ENCODE measurements at places on chromosomes 5 and 9. TPM values are rescaled to one million over a fixed set of nuclear protein-coding genes. Genes with fewer than 3 reads are reported as not detected.
A peak's percentile ranks its signal among the peaks of the same experiment; 100 is the strongest.

Gene CDX1
- total RNA-seq: 0.43 TPM

GRCh38 chr5:147168578-147169327 lies 66.1 kb upstream of the STK32A start:
- H3K27ac ChIP-seq: no peak overlapping the region
- no peak for DNase-seq
- no peaks in the 10 kb centered on the region for H3K27me3 ChIP-seq
- H3K36me3 ChIP-seq: no peaks in the 10 kb centered on the region

DNA sequence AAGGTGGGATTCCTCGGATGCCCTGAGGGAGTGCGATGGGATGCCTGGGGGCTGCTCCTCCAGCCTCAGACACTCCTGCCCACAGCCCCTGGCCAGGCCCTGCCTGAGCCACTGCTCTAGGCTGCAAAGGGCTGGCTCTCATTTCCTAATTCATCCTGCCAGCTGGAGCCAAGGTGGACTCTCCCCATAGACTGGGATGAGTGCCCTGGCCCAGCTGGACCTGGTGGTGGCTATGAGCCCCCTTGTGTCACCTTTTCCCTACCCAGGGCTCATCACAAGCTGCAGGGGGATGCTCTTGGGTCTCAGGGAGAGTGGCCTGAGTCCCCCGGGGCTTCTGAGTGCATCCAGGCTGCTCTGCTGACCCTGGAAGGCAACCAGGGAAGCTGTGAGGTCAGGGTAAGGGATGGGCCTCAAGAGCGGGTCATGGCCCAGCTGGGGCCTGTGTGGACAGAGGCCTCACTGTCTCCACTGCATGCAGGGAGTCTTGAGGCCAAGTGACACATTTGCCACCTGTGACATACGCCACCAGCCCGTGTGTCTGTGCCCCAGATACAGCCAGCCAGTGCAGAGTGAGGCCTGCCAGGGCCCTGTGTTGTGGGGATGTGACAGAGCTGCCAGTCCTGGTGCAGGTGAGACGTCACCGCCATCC lies 102.7 kb upstream of the IER5L start:
- H3K27ac ChIP-seq: no peak overlapping the region
- no peak for DNase-seq
- no peaks in the 10 kb centered on the region for H3K36me3 ChIP-seq
- no peak overlapping the region for H3K4me3 ChIP-seq

- H3K4me3 ChIP-seq: no peak overlapping the region
- H3K27me3 ChIP-seq: no peaks in the 10 kb centered on the region
- DNase-seq: no peak
- no peak overlapping the region for H3K27ac ChIP-seq
These were observed 14.1 kb downstream of the ERP44 start for GRCh38 chr9:100084734-100085133.

GRCh38 chr5:88092958-88093605 lies 175.6 kb downstream of the TMEM161B start:
- H3K27ac ChIP-seq: no peak overlapping the region
- H3K4me1 ChIP-seq: no peaks in the 10 kb centered on the region
- DNase-seq: no peak

- no peak overlapping the region for H3K4me3 ChIP-seq
- no peaks in the 10 kb centered on the region for H3K27me3 ChIP-seq
- peaks cover 47% of the 10 kb centered on the region for H3K4me1 ChIP-seq
- no peaks in the 10 kb centered on the region for H3K36me3 ChIP-seq
These were observed 20.9 kb downstream of the RFK start for GRCh38 chr9:76373173-76373783.

- H3K4me1 ChIP-seq: no peaks in the 10 kb centered on the region
- H3K4me3 ChIP-seq: no peak overlapping the region
- no peak overlapping the region for H3K27ac ChIP-seq
- DNase-seq: no peak
These were observed 93.2 kb upstream of the RAPGEF1 start for GRCh38 chr9:131833083-131833482.

Gene WNK2
- total RNA-seq: 8.5 TPM

GRCh38 chr5:55994495-55994997 lies at the start of gene IL6ST:
Gene IL6ST, minus strand, starts transcription at chr5:55994963. Its CDS starts 18,685 bp downstream, at chr5:55976278.
- peak; percentile 85 for DNase-seq
- H3K4me1 ChIP-seq: peaks cover 19% of the 10 kb centered on the region
- H3K27me3 ChIP-seq: no peaks in the 10 kb centered on the region
- H3K27ac ChIP-seq: peak within 1 kb of the TSS; percentile 98

Gene PTGR1
- 37.3 TPM for total RNA-seq

Gene DND1
- 1.7 TPM for total RNA-seq

GRCh38 chr5:139183502-139183901 lies 14.7 kb downstream of the SIL1 start:
- no peak overlapping the region for H3K4me3 ChIP-seq
- H3K27ac ChIP-seq: no peak overlapping the region
- H3K4me1 ChIP-seq: peaks cover 38% of the 10 kb centered on the region

DNA sequence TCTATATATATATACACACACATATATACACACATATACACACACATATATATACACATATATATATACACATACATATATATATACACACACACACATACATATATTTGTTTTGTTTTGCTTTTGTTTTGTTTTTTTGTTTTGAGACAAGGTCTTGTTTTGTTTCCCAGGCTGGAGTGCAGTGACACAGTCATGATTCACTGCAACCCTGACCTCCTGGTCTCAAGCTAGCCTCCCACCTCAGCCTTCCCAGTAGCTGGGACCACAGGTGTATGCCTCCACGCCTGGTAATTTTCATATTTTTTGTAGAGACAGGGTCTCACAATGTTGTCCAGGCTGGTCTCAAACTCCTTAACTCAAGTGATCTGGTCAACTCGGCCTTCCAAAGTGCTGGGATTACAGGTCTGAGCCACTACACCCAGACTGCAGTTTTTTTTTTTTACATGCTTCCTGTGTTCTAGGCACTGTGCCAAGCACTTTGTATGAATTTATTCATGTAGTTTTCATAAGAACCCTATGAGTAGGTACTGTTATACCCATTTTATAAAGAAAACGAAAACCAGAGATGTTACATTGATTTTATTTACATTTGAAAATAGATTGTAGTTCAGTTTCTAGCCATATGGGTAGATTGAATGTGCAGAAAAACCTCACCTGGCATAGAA lies 120.7 kb downstream of the PBX3 start:
- H3K27ac ChIP-seq: no peak overlapping the region
- no peaks in the 10 kb centered on the region for H3K36me3 ChIP-seq
- no peaks in the 10 kb centered on the region for H3K27me3 ChIP-seq
- DNase-seq: peak; percentile 45
- H3K4me1 ChIP-seq: no peaks in the 10 kb centered on the region

GRCh38 chr5:119537704-119538103 lies 85.4 kb downstream of the HSD17B4 start:
- H3K4me1 ChIP-seq: no peaks in the 10 kb centered on the region
- no peak overlapping the region for H3K27ac ChIP-seq
- no peak overlapping the region for H3K4me3 ChIP-seq
- peaks cover 12% of the 10 kb centered on the region for H3K36me3 ChIP-seq

- DNase-seq: no peak
- no peaks in the 10 kb centered on the region for H3K4me1 ChIP-seq
- no peaks in the 10 kb centered on the region for H3K36me3 ChIP-seq
- H3K27me3 ChIP-seq: no peaks in the 10 kb centered on the region
- no peak overlapping the region for H3K27ac ChIP-seq
These were observed 14.8 kb upstream of the SLC30A5 start for GRCh38 chr5:69078921-69079540.

Gene FBXL7
- total RNA-seq: 15.5 TPM

Gene PTGDS
- total RNA-seq: 29.5 TPM

Gene PCDHA13
- 0.77 TPM for total RNA-seq

GRCh38 chr9:113387560-113388230 lies 10.9 kb upstream of the HDHD3 start:
- H3K27ac ChIP-seq: no peak overlapping the region
- H3K27me3 ChIP-seq: no peaks in the 10 kb centered on the region
- no peak for DNase-seq
- no peak overlapping the region for H3K4me3 ChIP-seq

Gene NR6A1
- total RNA-seq: 3.4 TPM

DNA sequence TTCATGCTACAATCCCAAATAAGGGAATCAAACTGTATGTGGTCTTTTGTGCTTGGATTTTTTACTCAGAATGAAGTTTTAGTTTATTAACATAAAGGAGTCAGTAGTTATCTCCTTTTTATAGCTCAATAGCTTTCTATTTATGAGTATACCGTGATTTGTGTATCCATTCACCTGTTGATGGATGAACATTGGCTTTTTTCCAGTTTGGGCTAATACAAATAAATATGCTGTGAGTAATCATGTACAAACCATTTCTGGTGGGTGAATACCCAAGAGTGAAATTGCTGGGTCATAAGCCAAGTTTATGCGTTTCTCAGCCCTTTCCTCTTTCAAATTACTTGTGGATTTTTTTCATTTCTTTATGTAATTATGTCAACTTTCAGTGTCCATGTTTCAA lies 395.3 kb downstream of the OSTF1 start:
- DNase-seq: no peak
- no peaks in the 10 kb centered on the region for H3K27me3 ChIP-seq
- H3K4me3 ChIP-seq: no peak overlapping the region
- no peak overlapping the region for H3K27ac ChIP-seq

DNA sequence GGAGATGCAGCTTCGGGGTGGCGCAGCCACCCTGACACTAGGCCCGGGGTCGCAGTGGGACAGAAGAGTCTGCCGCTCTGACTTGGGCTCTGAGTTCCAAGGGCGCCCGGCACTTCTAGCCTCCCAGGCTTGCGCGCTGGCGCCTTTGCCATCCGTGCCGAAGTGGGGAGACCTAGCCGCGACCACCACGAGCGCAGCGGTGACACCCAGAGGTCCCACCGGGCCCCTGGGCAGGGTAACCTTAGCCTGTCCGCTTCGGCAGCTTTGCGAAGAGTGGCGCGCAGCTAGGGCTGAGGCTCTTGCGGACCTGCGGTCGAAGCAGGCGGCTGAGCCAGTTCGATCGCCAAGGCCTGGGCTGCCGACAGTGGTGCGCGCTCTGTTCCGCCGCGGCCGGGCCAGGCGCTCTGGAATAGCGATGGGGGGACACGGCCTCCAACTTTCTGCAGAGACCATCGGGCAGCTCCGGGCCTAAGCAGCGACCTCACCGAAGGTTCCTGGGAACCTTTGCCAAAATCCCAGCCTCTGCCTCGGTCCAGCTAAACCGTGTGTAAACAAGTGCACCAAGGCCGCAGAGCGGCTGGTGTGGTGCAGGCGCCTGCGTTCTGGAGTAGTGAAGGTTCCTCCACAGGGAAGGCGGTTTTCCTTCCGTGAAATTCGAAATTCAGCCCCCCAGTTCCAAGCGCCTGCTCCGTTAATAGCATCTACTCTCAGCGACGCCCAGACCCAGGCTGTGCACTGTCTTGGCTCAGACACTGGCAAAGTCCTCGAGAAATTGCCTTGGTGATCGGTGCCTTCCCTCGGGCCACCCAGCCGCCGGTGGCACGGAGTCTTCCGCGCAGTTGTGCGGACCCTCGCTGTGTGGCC lies 7.4 kb downstream of the TLX3 start:
- DNase-seq: no peak
- H3K4me1 ChIP-seq: peaks cover 8% of the 10 kb centered on the region
- peaks cover 19% of the 10 kb centered on the region for H3K27me3 ChIP-seq
- H3K36me3 ChIP-seq: no peaks in the 10 kb centered on the region

Gene CNTRL
- 42.9 TPM for total RNA-seq

GRCh38 chr5:87190687-87191086 lies 77.0 kb upstream of the RASA1 start:
- H3K4me3 ChIP-seq: no peak overlapping the region
- no peaks in the 10 kb centered on the region for H3K36me3 ChIP-seq
- no peak overlapping the region for H3K27ac ChIP-seq
- no peak for DNase-seq
- H3K4me1 ChIP-seq: no peaks in the 10 kb centered on the region

Gene FCN2
- total RNA-seq: not detected

- H3K36me3 ChIP-seq: no peaks in the 10 kb centered on the region
- no peak overlapping the region for H3K4me3 ChIP-seq
- H3K27ac ChIP-seq: no peak overlapping the region
- DNase-seq: peak; percentile 62
- peaks cover 11% of the 10 kb centered on the region for H3K4me1 ChIP-seq
These were observed 137.0 kb downstream of the ADAMTSL1 start for GRCh38 chr9:18610956-18611355.

- no peak overlapping the region for H3K4me3 ChIP-seq
- no peaks in the 10 kb centered on the region for H3K27me3 ChIP-seq
- no peak overlapping the region for H3K27ac ChIP-seq
- no peak for DNase-seq
These were observed 4.2 kb downstream of the ZBTB43 start for GRCh38 chr9:126809068-126809467.

GRCh38 chr9:3962971-3963642 lies 336.8 kb downstream of the GLIS3 start:
- no peak overlapping the region for H3K4me3 ChIP-seq
- no peaks in the 10 kb centered on the region for H3K36me3 ChIP-seq
- H3K4me1 ChIP-seq: no peaks in the 10 kb centered on the region
- DNase-seq: peak; percentile 81

DNA sequence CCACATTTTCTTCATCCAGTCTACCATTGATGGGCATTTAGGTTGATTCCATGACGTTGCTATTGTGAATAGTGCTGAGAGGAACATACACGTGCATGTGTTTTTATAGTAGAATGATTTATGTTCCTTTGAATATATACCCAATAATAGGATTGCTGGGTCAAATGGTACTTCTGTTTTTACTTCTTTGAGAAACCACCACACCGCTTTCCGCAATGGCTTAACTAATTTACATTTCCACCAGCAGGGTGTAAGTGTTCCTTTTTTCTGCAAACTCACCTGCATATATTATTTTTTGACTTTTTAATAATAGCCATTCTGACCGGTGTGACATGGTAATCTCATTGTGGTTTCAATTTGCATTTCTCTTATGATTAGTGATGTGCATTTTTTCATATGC lies 82.2 kb upstream of the RFX3 start:
- H3K4me1 ChIP-seq: no peaks in the 10 kb centered on the region
- H3K36me3 ChIP-seq: no peaks in the 10 kb centered on the region
- no peaks in the 10 kb centered on the region for H3K27me3 ChIP-seq
- H3K4me3 ChIP-seq: no peak overlapping the region

DNA sequence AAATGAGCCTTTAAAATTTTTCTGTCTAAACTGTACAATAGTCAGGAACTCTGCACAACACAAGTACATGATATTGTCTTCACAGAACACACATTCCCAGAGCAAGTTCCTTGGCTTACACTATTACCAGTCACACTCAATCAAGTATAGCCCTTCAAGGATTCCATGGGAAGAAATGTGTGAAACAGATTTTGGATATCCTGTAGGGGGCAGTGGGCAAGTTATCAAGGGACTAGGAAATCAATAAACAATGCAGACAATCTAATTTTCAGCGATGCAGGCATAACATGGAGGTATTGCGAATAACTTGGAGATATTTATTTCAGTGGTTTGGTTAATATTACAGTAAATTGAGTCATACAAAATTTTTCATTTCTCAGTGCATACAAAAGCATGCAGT lies 1171.5 kb upstream of the NUDT12 start:
- no peaks in the 10 kb centered on the region for H3K27me3 ChIP-seq
- no peak overlapping the region for H3K27ac ChIP-seq
- no peak overlapping the region for H3K4me3 ChIP-seq
